EH (cell line): ENCODE measurements at places on chromosomes 4 and X.

GRCh38 chr4:107155366-107155765, 119.3 kb upstream of the DKK2 start:
- DNase-seq, result no peak

- no peak for DNase-seq
Measured at GRCh38 chr4:63620271-63620670, 789.0 kb downstream of the TECRL start.

GRCh38 chrX:13026877-13027652, 17.4 kb downstream of the FAM9C start:
- no peak for DNase-seq

GRCh38 chr4:76272073-76272472, 20.6 kb downstream of the FAM47E start:
- no peak for DNase-seq

DNA sequence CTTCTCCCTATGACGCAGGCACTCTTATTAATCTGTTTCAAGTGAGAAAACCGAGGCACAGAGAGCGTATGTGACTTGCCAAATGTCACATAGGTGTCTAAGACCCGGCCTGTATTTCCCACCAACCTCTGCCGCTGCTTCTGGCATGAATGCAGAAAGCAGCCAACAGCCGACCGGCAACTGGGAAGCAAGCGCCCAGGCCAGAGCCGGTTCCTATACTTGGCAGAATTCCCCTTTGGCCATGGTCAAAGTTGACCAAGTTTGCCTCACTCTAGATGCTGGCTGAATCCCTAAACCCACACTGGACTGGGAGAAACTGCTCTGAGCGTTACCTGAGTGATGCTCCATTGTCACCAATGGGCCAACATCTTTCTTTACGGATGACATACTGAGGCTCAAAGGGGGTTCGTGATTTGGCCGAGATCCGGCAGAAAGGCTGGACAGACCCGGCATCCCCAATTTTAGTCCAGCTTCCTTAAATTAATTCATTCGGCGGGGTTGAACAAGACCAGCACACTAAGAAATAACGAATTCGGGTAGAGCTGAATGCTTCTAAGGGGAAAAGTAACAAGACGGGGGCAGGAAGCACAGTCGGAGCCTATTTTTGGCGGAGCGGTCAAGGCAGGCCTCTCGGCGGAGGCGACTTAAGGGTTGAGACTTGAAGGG, 11.2 kb downstream of the MSX1 start:
- DNase-seq, result no peak

DNA sequence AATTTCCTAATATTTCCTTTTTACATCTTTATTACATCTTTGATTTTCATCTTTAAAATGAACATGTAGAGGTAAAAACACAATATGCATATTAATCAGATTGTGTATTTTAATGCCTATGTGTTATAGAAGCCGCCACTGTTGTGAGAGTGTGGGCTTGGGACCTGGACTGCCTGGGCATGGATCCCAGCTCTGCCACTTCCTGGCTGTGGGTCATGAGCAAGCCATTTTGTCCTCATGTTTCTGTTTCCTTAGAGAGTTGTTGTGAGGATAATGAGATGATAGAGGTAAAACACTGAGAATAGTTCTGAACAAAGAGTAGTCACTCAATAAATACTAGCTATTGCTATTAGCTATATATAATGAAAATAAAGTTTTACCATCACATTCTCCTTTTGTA, 38.4 kb upstream of the SCOC start:
- DNase-seq, result no peak

DNA sequence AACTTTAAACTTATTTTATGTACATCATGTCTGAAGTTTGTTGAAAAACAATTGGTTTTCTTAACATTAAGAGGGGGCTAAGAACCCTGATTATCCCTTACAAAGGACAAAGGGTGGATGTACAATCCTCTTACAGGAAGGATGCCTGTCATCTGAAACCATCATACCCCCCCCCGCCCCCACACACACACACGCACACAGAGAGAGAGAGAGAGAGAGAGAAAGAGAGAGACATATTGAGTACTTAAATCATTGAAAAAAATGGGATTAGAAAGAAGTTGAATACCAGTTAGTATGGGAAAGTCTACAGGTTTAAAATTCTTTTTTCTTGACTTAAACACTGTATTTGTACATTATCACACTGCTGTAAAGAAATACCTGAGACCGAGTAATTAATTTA, 10.9 kb upstream of the PGM2 start:
- no peak for DNase-seq

DNA sequence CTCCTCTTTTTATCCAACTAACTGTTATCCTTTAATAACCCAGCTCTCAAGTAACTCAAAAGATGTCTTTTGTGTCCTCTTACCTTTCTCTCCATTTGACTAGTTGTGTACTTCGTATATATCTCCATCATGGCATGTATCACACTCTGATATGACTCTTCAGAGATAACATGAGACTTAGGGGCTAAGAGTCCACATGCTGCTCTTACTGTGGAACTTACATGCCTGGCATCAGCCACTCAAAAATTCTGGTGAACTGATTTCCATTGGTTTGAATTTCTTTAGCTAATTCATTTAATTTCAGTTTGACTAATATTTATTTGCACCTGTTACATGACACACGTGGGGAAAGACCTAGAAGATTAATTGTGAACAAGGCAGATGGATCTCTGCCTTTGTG, 317.3 kb downstream of the HS3ST1 start:
- no peak for DNase-seq

GRCh38 chr4:25878676-25879075, 15.9 kb upstream of the SEL1L3 start:
- no peak for DNase-seq

- no peak for DNase-seq
Measured at GRCh38 chrX:41919870-41920269, 3.5 kb downstream of the CASK start.

DNA sequence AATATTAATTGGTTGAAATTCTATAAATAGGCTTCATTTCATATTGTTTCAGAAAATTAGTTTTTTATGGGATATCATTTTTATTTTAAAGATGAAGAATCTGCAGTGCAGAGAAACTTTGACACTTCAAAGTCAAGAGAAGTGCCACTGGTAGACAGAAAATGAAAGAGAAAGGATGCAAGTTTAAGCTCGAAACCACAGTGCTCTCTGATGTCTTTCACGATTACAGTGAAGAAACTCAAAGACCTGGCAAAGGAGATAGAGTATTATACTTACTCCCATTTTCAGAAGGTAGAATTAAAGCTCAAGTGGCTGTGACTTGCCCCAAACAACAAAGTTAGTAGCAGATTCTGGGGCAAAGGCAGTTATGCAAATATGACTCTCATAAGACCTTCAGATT, 745.4 kb downstream of the TECRL start:
- no peak for DNase-seq

DNA sequence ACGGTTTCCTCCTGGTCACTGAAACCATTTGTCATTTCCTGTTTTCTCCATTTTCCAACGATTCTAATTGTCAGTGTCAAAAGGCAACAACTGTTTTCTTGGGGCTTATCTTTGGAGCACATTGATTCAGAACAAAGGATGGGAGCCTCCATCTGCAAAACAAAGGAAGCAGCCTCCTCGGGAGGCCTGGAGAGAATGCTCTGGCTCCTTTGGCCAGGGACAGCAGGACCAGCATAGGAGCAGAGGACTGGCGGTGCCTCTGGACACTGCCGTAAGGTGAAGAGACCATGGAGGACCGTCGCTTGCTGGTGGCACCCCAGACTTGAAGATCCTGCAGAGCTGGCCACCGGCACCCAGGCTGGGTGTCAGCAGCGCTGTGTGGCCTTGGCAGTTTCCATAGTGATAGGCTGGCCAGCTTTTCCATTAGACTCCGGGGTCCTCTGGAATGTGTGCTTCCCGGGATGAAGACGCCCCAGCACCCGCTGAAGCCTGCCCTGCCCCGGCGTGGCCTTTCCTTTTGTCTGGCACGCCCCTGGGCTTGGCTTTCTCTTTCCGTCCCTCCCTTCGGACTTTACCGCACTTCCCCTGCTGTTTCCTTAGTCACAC, 61.1 kb upstream of the MTM1 start:
- DNase-seq, result no peak
